ENCODE measurements at places on chromosomes 12 and 14. TPM values are rescaled to one million over a fixed set of nuclear protein-coding genes. Genes with fewer than 3 reads are reported as not detected.

The CLMN gene
- 11.1 TPM for total RNA-seq

DNA sequence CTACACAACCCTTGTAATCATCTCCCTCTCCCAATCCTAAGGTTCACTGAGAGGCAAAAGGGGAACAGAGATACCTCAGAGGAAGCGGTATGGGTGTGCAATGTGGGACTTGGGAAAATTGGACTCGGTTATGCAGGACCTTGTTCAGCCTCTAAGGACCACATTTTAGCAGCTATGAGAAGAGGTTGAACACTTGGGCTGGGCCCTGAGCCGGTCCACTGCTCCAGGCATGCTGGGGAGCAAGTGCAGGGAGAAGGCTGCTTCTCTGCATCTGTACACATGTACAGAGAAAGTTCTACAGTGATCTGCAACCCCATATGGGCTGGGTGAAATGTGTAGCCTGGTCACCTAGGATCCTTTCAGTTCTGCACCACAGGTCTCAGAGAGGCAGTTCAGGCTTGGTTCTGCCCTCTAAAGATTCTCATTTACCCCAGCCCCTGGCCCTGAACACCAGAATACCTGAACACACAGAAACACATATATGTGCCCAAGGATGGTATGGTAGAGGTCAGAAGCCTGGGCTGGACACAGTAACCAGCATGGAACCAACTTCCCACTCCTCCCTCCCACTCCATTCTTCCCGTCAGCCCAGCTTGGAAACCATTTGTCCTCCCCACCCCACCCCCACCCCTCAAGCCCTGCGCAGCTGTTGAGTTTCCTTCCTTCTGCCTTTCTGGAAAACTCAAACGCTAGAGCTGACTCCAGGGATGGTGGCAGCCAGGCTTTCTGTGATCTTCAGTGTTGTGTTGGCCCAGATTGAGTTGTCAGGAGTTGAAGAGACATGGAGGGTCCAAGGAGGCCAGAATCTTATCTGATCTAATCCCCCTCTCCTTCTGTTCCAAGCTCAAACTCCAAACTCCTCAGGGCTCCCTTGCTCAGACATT, 10.4 kb downstream of the HOXC5 start:
- no peak for DNase-seq

The OR10A7 gene
- not detected for total RNA-seq

DNA sequence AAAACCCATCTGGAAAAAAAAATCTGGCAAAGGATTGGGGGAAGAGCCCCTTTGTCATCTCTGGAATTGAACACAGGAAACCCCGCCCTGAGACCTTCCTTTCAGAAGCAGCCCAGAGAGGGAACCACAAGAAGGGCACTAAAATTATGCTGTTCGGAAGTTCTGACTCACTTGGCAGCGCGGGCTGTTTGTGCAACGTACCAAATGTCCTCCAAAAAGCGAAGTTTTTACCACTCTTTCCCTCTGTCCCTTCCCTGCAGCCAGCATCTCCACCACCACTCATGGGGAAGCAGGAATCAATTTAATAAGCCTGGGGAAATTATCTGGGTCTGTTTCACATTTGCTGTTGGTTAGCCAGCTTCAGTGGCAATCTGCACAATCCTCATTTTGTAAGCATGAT, 3.2 kb upstream of the SYNE3 start:
- peak; percentile 87 for DNase-seq

GRCh38 chr12:54356951-54357356, 7.3 kb downstream of the GPR84 start:
- DNase-seq: no peak

The DAO gene
- total RNA-seq: not detected

- DNase-seq: no peak
These were observed 214.8 kb downstream of the DPF3 start for GRCh38 chr14:72679141-72679535.

The LBHD2 gene
- 0.47 TPM for total RNA-seq

DNA sequence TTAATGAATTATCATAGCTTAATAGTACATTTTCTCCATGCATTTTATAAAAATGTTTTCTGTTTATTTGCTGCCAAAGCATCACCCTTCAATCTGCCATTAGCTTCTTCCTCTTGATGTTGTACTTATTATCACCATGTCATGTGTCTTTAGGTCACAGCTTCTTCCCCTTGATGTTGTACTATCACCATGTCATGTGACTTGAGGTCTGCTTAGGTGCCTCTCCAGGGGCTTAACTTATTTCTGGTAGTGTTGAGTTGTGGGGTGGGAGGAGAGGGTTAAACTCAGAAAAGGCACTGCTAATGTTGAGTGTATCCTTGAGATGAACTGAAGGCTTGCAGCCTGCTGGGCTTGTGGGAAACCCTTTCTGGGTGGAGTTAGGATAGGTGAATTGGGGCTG, 87.8 kb downstream of the DAAM1 start:
- no peak for DNase-seq

DNA sequence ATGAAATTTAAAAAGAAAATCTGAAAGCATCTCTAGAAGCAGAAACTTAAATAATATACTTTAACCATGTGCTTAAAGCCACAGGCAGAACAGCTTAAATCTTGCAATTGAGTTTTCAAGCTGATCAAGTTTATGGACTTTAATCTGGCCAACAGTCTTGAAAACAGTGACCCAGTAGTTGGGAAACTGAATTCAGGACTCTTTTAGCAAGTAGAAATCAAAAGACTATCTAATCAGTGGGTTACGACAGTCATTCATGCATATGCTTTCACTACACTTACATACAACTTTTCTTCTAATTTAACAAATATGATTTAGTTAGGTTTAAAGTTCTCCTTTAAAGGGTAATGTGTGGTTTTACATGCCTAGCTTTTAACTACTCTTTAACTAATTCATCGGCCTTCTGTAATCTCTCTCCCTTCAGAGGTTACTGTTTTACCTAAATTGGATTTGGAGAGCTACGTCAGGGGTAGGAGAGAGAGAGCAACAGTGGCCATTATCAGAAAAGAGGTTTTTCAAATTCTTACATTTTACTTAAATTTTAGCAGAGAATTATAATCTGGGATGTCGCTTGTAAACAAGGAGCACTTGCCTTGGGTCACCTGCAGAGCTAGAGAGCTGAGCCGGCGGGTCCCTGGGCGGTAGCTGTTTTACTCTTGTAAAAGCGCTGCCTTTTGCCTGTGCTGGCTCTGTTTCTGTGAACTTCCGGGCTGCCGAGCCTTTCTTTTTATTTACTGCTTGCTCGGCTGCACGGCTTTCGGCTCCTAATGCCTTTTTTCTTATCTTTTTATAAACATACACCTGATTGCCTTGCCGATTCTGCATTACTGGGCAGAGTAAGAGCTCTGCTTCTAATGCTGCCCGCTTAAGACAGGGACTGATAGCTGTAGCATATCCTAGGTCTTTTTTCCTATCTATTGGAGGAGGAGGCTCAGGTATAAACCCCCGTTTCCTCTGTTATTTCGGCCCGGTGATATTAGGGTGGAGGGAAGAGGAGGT, 17.4 kb upstream of the LYZ start:
- DNase-seq: peak; percentile 35

DNA sequence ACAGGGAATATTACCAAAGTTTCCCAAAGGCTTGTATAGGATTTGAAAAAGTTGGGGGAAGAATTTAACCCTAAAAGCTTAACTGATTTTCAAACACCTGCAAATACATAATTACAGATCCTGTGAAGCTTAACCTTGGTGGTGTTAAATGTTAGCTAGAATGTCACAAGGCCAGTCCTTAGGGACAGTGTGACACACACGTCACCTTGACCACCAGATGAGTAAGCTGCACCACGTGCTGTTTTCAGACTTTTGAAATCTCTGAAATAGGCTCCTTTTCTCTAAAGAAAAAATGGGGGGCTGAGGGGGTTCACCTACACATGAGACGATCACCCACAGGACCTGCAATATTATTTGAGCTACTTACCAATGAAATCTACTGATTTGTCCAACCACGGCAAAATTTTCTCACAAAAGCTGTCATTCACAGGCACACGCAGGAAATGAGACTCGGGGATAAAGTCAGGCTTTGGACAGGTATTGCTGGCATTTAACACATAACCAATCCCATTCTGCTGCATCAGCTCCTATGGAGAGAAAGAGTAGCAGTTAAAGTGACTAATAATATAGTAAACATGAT, 75.9 kb downstream of the DUSP16 start:
- no peak for DNase-seq

- DNase-seq: no peak
These were observed 110.8 kb downstream of the KCNH5 start for GRCh38 chr14:62934439-62934838.

DNA sequence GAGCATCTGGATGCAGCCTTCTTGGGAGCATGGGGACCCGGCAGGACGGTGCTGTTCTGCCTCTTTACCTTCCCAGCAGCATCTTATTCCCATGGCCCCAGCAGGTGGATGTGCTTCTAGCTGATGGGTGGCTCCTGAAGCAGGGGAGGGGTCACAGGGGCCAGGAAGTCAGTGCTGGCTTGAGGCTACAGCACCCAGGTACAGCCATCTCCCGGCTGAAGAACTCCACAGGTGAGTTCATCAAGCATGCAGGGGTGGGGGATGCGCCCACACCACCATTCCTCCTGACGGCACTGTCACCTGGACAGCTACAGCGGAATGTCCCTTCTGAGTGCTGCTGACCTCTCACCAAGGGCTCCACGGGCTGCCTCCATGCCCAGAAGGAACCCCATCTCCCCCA, 57.3 kb downstream of the BCL11B start:
- no peak for DNase-seq

The ZCCHC8 gene
- total RNA-seq: 10.9 TPM

- no peak for DNase-seq
These were observed 14.3 kb downstream of the TBK1 start for GRCh38 chr12:64466178-64466577.

DNA sequence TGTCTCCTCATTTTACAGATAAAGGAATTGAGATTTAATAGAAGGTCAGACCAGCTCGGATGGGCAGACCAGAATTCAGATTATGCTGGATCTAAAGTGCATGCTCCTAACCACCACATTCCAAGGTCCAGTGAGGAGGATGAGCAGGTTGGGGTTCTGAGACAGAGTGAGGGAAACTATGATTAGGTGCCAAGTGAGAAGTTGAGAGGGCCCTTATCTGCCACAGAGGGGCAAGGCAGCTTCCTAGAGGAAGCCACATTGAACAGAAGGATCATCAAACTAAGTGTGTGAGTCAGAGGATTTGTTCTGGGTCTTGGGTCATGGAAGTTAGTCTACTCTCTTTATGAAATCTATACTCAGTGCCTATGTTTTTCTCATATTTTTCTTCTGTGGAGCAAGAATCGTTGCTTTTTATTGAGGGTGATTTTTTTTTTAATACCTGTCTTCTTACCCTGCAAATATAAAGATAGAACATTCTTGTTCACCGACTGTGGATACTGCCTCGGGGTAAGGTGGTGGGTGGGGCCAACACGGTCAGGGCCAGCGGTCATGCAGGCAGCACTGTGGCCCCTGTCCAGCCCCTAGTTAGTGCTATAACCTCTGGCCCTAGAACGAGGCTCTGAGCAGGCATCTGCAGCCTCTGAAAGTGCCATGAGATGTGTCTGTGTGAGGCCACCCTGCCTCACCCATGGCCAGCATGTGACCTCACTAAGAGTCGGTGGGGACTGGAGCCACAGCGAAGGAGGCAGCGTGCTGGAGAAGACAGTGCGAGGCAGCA, 55.6 kb upstream of the PTHLH start:
- DNase-seq: no peak

The FBXW8 gene
- total RNA-seq: 8.9 TPM

GRCh38 chr14:65006261-65006721, 19.6 kb downstream of the FNTB start:
- no peak for DNase-seq

- no peak for DNase-seq
These were observed 369.1 kb downstream of the AEBP2 start for GRCh38 chr12:19808371-19808770.

DNA sequence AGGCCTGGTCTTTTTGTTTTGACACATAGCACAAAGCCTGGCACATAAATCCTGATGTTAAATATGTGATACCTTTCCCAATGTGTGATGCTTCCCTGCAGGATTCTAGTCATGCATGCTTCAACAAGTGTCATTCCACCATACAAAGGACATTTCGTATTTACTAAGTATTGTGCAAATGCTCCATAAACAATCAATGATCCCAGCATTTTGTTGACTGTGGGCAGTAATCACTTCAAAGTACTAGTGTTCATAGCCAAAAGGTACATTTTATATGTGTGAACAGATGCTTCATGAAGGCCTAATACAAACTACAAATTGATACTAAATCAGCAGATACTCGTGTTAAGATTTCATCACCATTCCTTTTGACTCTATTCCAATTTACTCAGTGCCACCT, 4.4 kb downstream of the CCNB1IP1 start:
- no peak for DNase-seq

DNA sequence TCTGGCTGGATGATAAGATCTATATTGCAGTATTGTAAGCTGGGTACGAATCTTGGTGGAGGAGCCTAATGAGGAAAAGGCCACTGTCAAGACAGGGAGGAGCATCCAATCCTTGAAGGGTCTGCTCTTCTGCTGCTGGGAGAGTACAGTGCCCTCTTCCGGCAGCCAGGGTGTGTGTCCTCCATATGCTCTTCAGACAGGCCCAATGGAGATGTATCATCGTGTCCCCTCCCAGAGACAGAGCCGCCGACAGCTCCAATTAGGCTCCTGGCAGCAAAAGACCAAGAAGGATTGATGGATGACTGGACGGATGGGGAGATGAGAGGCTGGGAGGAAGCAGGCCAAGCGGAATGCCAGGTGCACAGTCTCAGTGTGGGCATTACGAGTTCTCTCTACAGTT, 51.6 kb upstream of the PIWIL1 start:
- no peak for DNase-seq

The RNU4-1 gene
- 6,779 TPM for total RNA-seq

Data from left cardiac atrium (tissue), 4 donors.